ENCODE measurements at places on chromosomes 1 and 21. TPM values are rescaled to one million over a fixed set of nuclear protein-coding genes. Genes with fewer than 3 reads are reported as not detected.
A peak's percentile ranks its signal among the peaks of the same experiment; 100 is the strongest.

DNA sequence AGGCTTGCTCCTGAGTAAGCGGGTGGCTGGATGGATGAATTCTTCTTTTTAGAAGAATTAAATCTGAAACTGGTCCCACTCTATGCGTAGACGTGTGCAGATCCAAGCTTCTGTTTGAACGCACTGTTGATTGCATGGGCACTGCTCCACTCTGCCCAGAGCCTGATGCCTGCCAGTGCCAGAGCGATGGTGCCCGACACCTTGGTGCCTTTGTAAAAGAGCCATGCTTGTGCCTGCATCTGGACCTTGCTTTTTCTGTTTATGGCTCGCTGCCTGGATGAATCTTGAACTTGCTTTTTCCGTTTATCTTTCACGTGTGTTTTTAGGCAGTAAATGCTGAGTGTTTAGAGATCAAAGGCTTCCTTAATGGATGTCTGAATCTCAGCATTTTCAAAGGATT, 15.0 kb upstream of the PWP2 start:
- peak; percentile 26 for DNase-seq
- peaks cover 20% of the 10 kb centered on the region for H3K4me1 ChIP-seq
- no peak overlapping the region for H3K4me3 ChIP-seq
- H3K27me3 ChIP-seq, result no peaks in the 10 kb centered on the region
- H3K36me3 ChIP-seq, result peaks cover 68% of the 10 kb centered on the region

DNA sequence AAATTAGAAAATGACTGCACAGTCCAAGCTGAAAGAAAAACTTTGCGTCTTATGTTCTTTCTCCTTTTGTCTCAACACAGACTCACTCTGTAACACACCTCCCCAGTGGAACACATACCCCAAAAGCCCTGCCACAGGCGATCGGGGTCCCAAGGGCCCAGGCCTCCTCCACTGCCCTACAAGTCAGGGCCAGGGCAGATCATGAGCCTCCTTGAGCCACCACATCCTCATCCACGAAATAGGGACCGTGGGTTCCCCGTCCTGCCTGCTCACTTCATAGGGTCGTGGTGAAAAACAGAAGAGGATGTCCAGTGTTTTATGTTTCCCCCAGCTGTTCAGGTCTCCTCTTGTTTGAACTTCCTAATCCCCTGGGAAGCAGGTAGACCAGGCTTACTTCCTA, 116.7 kb downstream of the KCNN3 start:
- H3K36me3 ChIP-seq, result no peaks in the 10 kb centered on the region
- H3K4me1 ChIP-seq, result no peaks in the 10 kb centered on the region
- no peak overlapping the region for H3K27ac ChIP-seq
- H3K4me3 ChIP-seq, result no peak overlapping the region

DNA sequence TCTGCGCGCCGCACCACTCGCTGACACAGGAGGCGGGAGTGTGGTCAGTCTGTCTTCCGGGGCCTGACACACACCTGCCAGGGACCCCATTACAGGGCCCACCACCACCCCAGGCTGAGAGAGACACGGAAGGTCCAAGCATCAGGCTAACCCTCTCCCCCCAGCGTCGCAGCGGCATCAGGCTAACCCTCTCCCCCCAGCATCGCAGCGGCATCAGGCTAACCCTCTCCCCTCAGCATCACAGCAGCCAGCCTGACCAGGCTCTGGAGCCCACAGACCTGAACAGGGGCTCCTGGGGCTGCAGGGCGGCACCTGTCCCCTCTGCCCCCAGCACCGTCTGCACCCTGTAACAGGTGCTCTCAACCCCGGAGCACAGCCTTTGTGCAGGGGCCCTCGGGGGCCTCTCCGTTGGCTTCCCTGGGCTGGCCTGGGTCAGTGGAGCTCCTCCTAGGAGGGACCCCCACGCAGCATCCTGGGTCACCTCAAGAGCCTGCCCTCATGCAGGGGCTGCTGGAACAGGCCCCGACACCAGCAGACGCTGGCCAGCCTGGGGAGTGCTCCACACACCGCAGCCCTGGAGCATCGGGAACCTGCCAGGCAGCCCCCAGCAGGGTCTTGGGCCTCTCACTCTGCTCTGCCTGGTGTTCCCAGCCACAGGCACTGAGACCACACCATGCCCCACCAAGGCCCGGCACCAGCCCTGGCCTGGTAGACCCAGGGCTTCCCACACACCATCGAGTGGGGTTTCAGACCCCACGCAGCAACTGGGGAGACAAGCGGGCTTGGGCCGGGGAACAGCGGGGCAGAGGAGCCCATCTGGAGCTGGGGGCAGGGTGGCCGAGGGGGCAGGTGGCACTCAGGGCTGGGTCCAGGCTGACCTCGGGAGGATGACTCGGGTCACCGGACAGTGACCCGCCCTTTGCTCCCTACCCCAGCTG, 67.0 kb downstream of the MEGF6 start:
- no peak for DNase-seq
- no peak overlapping the region for H3K4me3 ChIP-seq
- H3K36me3 ChIP-seq, result no peaks in the 10 kb centered on the region
- no peaks in the 10 kb centered on the region for H3K4me1 ChIP-seq
- peak overlapping the region; percentile 53 for H3K27ac ChIP-seq
- H3K27me3 ChIP-seq, result no peaks in the 10 kb centered on the region

GRCh38 chr1:169060043-169060722, 46.3 kb upstream of the ATP1B1 start:
- no peak overlapping the region for H3K27ac ChIP-seq
- H3K36me3 ChIP-seq, result no peaks in the 10 kb centered on the region
- DNase-seq, result no peak
- no peaks in the 10 kb centered on the region for H3K27me3 ChIP-seq
- H3K4me1 ChIP-seq, result no peaks in the 10 kb centered on the region
- H3K4me3 ChIP-seq, result no peak overlapping the region

DNA sequence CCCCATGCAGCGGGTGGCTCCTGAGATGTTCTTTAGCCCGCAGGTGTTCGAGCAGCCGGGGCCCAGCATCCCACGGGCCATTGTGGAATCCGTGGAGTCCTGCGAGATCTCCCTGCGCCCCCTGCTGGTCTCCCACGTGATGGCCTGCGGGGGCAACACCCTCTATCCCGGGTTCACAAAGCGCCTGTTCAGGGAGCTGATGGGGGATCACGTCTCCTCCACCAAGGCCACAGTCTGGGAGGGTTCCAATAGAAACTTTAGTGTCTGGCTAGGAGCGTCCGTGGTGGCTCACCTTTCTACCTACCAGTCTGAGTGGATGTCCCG, 71.0 kb downstream of the ACTL8 start:
- no peak overlapping the region for H3K4me3 ChIP-seq
- no peaks in the 10 kb centered on the region for H3K27me3 ChIP-seq
- H3K27ac ChIP-seq, result no peak overlapping the region
- no peaks in the 10 kb centered on the region for H3K36me3 ChIP-seq
- no peak for DNase-seq

GRCh38 chr1:56584910-56585528, 5.7 kb upstream of the PLPP3 start:
- no peaks in the 10 kb centered on the region for H3K36me3 ChIP-seq
- no peaks in the 10 kb centered on the region for H3K4me1 ChIP-seq
- DNase-seq, result no peak
- no peaks in the 10 kb centered on the region for H3K27me3 ChIP-seq
- no peak overlapping the region for H3K27ac ChIP-seq
- H3K4me3 ChIP-seq, result no peak overlapping the region

- H3K27me3 ChIP-seq, result no peaks in the 10 kb centered on the region
- H3K4me1 ChIP-seq, result no peaks in the 10 kb centered on the region
- H3K27ac ChIP-seq, result no peak overlapping the region
Measured at GRCh38 chr1:54708385-54708784, 7.3 kb upstream of the TTC4 start.

DNA sequence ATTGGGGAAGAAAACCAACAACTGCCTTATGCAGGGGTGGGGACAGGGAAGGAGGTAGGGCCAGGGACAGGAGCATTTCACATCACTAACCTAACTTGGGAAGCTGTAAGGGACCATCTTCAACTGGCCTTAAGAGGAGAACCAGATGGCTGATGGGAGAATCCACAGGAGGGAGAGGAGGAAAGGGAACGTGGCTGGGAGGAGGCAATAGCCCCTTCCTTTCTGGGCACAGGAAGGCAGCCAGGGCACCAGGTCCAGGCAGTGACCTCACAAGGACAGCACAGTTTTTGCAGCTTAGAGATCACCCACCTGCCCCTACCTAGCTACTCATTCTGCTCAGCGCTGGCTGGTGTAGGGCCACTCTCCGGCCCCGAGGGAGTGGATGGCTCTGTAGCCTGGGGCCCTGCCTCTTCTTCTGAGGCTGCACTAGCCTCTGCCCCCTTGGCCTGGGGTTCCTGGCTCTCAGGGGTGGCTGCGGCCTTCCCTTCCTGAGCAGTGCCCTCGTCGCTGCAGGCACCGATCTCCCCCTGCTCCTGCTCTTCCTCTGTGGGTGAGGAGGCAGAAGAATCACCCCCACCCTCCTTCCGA, 1.7 kb downstream of the MARCKSL1 start:
- peak overlapping the region; percentile 68 for H3K4me3 ChIP-seq
- no peaks in the 10 kb centered on the region for H3K4me1 ChIP-seq
- H3K36me3 ChIP-seq, result peaks cover 20% of the 10 kb centered on the region
- no peak for DNase-seq
- H3K27me3 ChIP-seq, result no peaks in the 10 kb centered on the region

DNA sequence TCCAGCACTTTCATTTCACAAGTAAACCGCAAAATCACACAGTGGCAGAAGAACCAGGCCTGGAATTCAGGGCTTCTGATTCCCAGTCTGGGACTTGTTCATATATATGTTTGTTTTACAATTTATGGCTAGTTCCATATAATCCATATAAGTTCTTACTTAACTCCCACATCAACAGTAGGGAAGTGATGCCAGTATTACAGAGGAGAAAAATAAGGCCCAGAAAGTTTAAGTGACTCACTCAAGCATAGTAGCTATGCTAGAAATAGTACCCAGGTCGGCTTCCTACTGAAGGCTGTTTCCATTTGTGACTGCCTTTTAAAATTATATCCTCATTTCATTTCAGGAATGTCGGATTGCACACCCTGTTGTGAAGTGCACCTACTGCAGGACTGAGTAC, 1.4 kb downstream of the FAM76A start:
- no peaks in the 10 kb centered on the region for H3K27me3 ChIP-seq

- no peaks in the 10 kb centered on the region for H3K36me3 ChIP-seq
- DNase-seq, result no peak
- H3K27me3 ChIP-seq, result no peaks in the 10 kb centered on the region
- H3K4me1 ChIP-seq, result no peaks in the 10 kb centered on the region
- H3K27ac ChIP-seq, result no peak overlapping the region
- peak overlapping the region; percentile 6 for H3K4me3 ChIP-seq
Measured at GRCh38 chr1:204513117-204513716, 3.0 kb upstream of the MDM4 start.

DNA sequence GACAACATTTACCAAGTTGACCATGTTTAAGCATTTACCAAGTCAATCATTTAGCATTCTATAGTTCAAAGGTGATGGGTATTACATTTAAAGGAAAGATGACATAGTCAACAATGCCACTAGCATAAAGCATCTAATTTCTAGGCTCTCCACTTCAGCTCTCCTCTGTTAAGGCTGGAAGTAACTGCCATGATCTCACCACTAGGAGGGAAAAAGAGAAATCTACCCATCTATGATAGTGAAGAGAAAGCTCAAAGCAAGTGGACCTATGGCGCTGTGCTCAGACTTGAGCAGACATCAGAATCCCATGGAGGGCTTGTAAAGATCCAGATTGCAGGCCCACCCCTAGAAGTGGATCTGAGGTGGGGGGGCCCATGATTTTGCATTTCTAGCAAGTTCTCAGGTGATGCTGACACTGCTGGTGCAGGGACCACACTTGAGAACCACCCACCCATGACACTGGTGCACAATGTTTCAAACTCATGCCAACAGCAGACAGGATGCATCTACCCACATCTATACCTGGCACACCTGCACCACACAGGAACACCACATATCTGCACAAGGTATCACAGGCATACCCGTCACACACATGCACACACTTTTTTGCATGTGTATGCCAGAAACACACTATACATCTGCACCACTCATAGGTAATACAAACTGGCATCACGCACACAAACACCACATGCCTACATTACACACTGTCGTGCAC, 392.9 kb upstream of the RUNX1 start:
- no peak overlapping the region for H3K4me3 ChIP-seq
- no peaks in the 10 kb centered on the region for H3K4me1 ChIP-seq
- DNase-seq, result no peak
- H3K27me3 ChIP-seq, result no peaks in the 10 kb centered on the region

DNA sequence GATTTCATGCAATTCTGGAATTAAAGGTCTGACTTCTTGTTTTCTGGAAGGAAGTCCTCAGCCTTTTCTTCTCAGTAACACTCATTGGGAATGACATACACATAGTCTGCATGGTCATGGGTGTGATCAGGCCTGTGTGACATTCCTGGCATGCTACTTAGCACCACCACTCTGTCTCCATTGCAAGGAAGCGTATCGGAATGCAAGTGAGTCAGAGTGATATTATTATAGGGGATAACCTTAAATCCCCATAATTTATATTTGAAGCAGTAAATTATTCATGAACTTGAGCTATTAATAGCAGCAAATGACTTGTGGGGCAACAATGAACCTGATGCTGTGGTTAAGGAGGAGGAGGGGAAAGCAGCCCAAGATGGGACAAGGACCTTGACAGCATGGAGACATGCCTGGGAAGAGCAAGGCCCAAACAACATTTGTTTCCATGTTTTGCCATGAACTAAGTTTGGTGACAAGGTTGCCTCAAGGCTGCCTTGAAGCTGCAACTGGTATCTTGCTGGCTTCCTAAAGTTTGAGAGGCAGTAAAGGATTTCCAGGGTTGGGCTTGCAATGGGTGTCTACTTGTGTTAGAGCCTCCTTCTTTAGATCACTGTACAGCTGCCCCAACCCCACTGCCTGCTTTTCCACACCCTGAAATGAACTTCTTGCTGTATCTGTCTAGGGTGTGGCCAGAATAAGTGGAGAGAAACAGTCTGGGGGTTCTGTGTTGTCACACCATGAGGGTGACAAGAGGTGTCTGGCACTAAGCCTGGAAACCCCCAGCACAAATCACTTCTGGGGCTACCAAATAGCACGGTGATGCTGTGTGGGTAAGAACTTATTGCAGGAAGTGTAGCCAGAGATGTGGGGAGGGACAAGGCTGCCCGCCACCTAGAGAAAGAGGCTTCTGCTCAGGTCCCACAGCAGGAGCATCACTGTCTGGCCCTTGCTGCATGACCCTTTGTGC, 4.6 kb downstream of the MAB21L3 start:
- no peak for DNase-seq
- no peak overlapping the region for H3K4me3 ChIP-seq
- H3K36me3 ChIP-seq, result no peaks in the 10 kb centered on the region
- no peaks in the 10 kb centered on the region for H3K4me1 ChIP-seq
- no peaks in the 10 kb centered on the region for H3K27me3 ChIP-seq

- no peak overlapping the region for H3K4me3 ChIP-seq
- H3K36me3 ChIP-seq, result no peaks in the 10 kb centered on the region
- H3K27ac ChIP-seq, result no peak overlapping the region
Measured at GRCh38 chr1:39084191-39084590, 58.0 kb downstream of the NDUFS5 start.

RAP1GAP gene
- 4.0 TPM for total RNA-seq

TMEM200B gene
- 1.7 TPM for total RNA-seq

PGBD5 gene
- total RNA-seq, result 13.2 TPM

HPCAL4 gene
- total RNA-seq, result 2.8 TPM

DMRTA2 gene
- total RNA-seq, result not detected

AKT3 gene
- 31.2 TPM for total RNA-seq

OR2L3 gene
- not detected for total RNA-seq

Data from right atrium auricular region (tissue), 2 donors.